ENCODE measurements at places on chromosomes 12 and 14. TPM values are rescaled to one million over a fixed set of nuclear protein-coding genes. Genes with fewer than 3 reads are reported as not detected.

DNA sequence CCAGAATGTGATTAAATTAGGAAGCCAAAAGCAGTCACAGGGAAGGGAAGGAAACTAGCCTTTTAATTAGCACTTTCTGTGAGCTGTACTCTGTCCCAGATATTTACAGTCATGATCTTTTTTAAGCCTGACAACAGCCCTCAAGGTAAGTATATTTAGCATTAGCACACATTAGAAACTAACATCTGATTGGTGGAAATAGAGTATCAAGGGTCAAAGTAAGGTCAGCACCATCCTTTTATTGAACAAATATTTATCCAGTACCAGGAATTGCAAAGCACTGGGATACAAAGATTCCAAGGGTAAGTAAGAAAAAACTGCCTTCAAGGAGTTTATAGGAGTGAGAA lies 28.2 kb downstream of the RPGRIP1 start:
- peak overlapping the region; percentile 53 for H3K27ac ChIP-seq
- peaks cover 3% of the 10 kb centered on the region for H3K27me3 ChIP-seq
- no peak for DNase-seq
- H3K4me3 ChIP-seq, result peak overlapping the region; percentile 47
- peaks cover 14% of the 10 kb centered on the region for H3K4me1 ChIP-seq

DNA sequence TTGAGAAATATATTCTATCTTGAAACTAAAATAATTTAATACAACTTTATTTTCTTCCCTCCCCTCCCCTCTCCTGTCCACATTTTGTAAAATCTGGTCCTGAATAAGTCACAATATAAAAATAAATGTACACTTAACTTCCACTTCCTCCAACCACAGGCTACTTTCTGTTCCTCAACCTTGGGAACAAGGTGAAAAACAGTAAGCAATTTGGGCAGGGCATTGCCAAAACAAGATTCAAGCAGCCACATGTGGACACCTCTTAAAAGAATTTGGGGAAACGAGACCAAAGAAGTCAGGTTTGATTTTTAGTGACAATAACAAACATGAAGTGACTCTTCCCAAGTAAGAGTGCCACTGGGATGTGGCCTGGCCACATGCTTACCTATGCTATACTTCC lies 115.7 kb downstream of the PTPRQ start:
- DNase-seq, result no peak
- no peaks in the 10 kb centered on the region for H3K4me1 ChIP-seq
- no peak overlapping the region for H3K4me3 ChIP-seq
- no peaks in the 10 kb centered on the region for H3K36me3 ChIP-seq

GRCh38 chr14:39957987-39958386 lies 525.8 kb upstream of the FBXO33 start:
- H3K4me3 ChIP-seq, result no peak overlapping the region
- no peak overlapping the region for H3K27ac ChIP-seq
- H3K4me1 ChIP-seq, result no peaks in the 10 kb centered on the region

- no peak overlapping the region for H3K4me3 ChIP-seq
- no peaks in the 10 kb centered on the region for H3K4me1 ChIP-seq
- H3K27me3 ChIP-seq, result no peaks in the 10 kb centered on the region
Measured at GRCh38 chr12:3810016-3810370, 57.1 kb upstream of the CRACR2A start.

GRCh38 chr14:32075672-32076277 lies 1.3 kb upstream of the ARHGAP5 start:
- H3K4me3 ChIP-seq, result peak overlapping the region; percentile 89
- H3K36me3 ChIP-seq, result no peaks in the 10 kb centered on the region
- peaks cover 38% of the 10 kb centered on the region for H3K4me1 ChIP-seq
- H3K27me3 ChIP-seq, result no peaks in the 10 kb centered on the region

- no peak for DNase-seq
- no peak overlapping the region for H3K27ac ChIP-seq
- H3K36me3 ChIP-seq, result no peaks in the 10 kb centered on the region
- no peak overlapping the region for H3K4me3 ChIP-seq
Measured at GRCh38 chr12:51484119-51484518, 59.5 kb downstream of the SLC4A8 start.

- no peak overlapping the region for H3K27ac ChIP-seq
- no peaks in the 10 kb centered on the region for H3K36me3 ChIP-seq
- H3K4me1 ChIP-seq, result no peaks in the 10 kb centered on the region
- DNase-seq, result no peak
Measured at GRCh38 chr12:91210618-91211017, 28.0 kb upstream of the DCN start.

DNA sequence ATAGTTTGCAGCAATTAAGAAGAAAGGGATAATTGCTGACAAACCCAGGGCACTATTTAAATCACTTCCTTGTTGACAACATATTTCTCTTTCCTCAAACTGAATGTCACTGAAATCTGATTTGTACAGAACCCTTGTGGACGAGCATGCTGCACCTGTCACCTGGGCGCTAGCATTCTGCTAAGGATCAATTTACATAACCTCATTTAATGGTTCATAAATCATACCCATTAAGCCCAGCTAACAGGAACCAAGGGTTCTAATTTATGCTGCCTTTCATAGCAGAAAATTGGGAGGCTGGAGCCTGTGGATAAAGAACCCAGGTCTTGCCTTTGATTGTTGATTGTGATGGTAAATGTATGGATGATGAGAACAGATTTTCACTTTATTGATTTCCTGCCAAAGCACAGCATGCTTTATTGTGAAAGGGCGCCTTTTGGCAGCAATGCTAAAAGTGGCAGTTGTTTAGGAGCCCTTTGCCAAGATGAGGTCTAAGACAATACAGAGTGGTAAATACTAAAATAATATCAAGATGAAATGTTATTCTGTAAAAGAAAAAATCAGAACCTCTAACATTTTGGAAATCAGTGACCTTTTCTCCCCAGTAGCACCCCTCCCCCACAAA lies 95.4 kb downstream of the NKX2-1 start:
- DNase-seq, result no peak
- no peak overlapping the region for H3K27ac ChIP-seq
- H3K4me3 ChIP-seq, result no peak overlapping the region
- H3K4me1 ChIP-seq, result no peaks in the 10 kb centered on the region

BDKRB1 gene
- total RNA-seq, result not detected

OAS2 gene
- total RNA-seq, result 96.4 TPM

TAS2R30 gene
- total RNA-seq, result 3.9 TPM

NOVA1 gene
- total RNA-seq, result 3.4 TPM
